Stimulated activated CD4-positive, alpha-beta T cell treated with anti-CD3 and anti-CD28 coated beads, Interleukin-2, amount 100 ng/mL, for 24 hours (primary cell): ENCODE measurements at places on chromosomes 3 and 15.

DNA sequence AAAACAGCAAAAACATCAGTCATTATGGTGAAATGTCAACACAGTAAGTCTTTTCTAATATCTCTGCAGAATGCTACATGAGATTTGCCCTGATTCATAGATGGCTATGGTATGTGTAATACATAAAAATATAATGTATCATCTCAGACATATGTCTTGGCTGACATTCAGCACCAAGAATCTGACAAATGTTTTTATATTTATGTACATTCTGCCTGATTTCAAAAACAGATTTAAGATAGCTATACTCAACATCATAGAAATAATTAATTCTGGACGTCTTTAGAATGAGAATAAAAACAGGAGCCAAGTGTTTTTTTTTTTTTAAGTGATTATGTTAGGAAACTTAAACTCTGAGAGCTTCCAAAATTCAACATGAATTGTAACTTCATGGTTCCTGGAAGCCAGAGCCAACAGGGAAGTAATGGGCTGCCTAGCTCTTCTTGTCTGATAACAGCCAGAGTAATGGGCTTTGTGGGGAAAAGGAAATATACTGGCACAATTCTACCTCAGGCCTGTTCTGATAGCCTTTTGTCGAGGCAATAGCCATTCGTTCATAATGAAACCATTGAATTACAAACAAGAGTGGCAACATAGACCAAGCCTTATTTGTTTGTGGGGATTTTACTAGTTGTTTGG is 184.4 kb downstream of the VGLL4 start:
- DNase-seq, result no peak

DNA sequence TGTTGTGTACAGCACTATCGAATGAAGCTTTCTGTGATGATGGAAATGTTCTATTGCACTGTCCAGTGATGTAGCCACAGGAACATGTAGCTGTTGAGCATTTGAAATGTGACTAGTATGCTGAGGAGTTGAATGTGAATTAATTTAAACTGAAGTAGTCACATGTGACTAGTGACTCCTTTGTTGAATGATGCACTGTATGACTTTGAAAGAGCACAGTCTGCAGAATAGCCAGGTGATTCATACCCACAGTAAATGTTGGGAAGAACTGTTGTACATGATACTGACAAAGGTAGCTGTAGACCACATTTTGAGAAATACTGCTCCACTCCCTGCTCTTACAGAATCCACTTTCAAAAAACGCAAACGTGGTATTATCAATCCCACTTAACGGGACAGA is 34.0 kb upstream of the ACTL6A start:
- DNase-seq, result no peak

- DNase-seq, result no peak
Measured at GRCh38 chr3:195267096-195267495, 3.9 kb downstream of the XXYLT1 start.

- DNase-seq, result no peak
Measured at GRCh38 chr3:89268059-89268458, 160.6 kb downstream of the EPHA3 start.

- DNase-seq, result no peak
Measured at GRCh38 chr3:12750223-12750622, 8.8 kb downstream of the TMEM40 start.

- DNase-seq, result no peak
Measured at GRCh38 chr15:73518876-73519733, 76.1 kb downstream of the REC114 start.

DNA sequence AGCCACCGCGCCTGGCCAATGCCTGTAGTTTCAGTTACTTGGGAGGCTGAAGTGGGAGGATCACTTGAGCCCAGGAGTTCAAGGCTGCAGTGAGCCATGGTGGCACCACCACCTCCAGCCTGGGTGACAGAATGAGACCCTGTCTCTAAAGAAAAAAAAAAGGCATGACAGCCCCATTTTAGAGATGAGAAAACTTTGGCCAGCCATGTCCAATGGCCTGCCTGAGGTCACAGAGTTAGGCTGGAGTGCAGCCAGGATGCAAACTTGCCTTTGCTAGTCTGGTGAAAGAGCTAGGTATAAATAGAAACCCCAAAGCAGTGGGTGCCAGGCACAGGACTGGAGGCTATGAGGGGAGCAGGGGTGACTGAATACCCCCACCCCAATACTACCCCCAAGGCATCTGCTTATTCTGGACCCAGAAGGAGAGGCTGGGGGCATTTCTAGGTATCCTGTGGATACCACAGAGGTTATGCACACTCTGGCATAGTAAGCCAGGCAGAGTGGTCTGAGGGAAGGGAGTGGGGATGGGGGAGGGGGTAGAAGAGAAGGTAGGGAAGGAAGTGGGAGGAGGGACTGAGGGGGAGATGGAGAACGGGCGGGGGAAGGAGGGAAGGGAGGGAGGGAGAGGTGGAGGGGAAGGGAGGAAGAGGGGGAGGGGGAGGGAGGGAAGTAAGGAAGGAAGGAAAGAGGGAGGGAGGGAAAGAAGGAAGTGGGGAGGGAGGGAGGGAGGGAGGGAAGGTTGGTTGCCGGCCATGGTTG is 16.2 kb upstream of the C15orf39 start:
- DNase-seq, result no peak

GRCh38 chr3:19446687-19447086 is 298.4 kb downstream of the KCNH8 start:
- DNase-seq, result no peak

GRCh38 chr3:307182-307581 is 110.6 kb downstream of the CHL1 start:
- DNase-seq, result no peak

GRCh38 chr15:94403331-94403730 is 172.0 kb downstream of the MCTP2 start:
- no peak for DNase-seq

- no peak for DNase-seq
Measured at GRCh38 chr3:4398120-4398940, 68.7 kb downstream of the SUMF1 start.
